ENCODE measurements at places on chromosomes 12 and 14.
A peak's percentile ranks its signal among the peaks of the same experiment; 100 is the strongest.

- DNase-seq = no peak
These were observed 26.9 kb downstream of the NRXN3 start for GRCh38 chr14:78197051-78197450.

GRCh38 chr14:79167957-79168356 lies 997.8 kb downstream of the NRXN3 start:
- no peak for DNase-seq

GRCh38 chr12:27330846-27331245 lies 1.8 kb upstream of the BMAL2 start:
- no peak for DNase-seq

DNA sequence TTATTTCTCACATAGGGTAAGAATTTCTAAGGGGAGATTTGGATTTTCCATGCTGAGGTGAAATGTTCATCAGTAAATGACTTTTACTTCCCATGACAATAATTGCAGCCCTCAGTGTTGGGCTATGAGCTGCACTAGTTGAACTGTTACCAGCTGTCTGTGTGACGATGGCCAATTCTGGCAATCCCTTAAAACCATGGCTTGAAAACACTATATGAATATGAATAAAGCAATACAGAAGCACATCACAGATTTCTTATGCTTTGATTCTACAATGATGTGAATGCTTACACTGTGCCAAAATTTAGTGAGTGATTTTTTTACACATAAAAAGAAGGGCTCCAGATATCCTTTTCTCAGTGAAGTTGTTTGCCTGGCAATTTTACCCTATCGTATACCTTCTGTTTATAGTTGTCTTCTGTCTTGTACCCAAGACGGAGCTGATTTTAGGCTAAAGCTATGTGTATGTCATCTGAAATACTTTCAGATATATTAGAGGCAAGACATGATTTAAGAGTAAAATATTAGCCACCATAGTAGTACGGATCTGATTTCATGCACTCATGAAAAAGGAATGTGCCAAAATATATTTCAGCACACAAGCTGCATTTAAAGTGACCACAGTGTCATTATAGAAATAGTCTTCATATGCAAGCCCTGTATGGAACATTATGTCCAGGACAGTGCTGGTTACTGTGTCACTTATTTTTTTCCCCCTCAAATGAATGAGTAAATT lies 52.0 kb downstream of the SLC38A4 start:
- no peak for DNase-seq

GRCh38 chr12:10098791-10099190 lies at the start of gene CLEC1A:
CLEC1A (minus strand) TSS chr12:10098985; CDS start chr12:10098922, 63 bp downstream.
- DNase-seq = no peak

DNA sequence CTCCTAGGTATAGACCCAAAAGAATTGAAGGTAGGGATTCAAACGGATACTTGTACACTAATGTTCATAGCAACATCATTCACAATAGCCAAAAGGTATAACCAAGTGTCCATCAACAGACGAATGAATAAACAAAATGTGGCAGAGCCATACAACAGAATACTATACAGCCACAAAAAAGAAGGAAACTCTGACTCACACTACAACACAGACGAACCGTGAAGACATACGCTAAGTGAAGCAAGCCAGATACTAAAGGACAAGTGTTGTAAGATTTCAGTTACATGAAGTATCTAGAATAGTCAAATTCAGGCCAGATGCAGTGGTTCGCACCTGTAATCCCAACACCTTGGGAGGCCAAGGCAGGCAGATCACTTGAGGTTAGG lies 19.1 kb downstream of the CAMKK2 start:
- no peak for DNase-seq

DNA sequence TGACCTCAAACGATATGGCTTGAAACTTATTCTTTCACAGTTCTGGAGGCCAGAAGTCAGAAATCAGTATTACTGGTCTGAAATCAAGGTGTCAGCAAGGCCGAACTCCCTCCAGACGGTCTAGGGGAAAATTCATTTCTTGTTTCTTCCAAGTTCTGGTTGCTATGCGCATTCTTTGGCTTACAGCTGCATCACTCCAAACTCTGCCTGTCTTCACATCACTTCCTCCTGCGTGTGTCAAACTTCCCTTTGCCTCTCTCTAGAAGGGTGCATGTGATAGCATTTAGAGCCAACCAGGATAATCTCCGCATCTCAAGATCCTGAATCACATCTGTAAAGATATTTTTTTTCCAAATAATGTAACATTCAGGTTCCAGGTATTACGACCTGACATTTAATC lies 62.8 kb downstream of the DENND5B start:
- no peak for DNase-seq

DNA sequence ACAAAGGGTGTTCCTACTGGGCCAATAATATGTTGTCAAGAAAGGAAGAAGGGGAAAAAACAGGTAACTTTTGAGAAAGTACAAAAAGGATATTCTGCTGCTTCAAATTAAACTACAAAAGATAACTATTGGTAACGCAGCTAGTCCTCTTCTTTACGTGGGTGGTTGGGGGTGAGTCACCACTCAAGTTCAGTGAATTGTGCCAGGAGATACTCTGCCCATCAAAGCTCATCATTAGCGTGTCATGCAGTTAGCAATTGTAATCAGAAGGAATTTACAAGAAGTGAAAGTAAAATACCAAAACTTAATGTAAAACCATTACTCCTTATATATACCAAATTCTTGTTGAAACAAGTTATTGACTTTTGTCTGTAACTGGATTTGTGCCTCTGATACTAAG lies 342.0 kb downstream of the NPAS3 start:
- DNase-seq = no peak

- peak; percentile 61 for DNase-seq
These were observed 22.6 kb downstream of the OR10G3 start for GRCh38 chr14:21557084-21557901.

DNA sequence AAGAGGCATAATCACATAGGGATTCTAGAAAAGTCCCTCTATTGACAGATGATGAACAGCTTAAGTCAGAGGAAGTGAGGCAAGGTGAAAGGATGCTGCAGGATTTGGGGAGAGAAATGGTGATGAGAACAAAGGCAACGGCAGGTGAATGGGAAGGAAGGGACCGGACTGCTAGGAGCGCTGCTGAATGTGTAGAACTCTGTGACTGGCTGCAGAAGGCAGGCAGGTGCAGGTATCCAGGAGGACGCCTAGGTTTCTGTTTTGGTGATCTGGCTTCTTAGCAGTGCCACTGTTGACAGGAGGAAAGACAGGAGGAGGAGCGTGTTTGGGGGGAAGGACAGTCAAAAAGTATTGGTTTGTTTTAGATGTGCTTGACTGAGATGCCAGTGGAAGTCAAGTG lies 58.4 kb upstream of the TTC7B start:
- DNase-seq = no peak

DNA sequence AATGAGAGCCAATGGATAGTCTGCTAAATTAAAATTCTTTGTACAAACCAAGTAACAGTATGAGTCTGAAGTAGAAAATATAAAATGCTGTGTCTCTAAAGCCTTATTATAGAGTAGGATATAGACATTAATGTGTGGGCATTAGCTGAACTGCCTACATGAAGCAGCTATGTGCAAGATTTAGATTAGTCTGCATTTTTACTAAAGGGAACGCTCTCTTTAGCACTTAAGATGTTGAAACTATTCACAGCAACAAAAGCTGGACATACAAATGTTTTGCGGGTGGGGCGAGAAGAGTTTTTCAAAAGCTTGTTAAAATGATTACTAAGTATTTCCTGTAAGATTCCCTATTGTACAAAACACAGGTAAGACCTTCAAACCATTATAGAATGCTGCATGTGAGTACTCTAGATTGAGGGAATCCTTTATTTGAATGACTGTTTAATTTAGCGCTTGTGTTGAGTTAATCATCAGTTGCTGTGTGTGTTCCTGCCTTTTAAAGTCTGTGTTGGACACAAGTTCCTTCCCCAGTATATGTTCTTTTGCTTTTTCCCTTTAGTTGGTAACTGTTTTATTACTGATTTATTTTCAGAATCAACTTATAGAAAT lies 87.1 kb downstream of the RAD52 start:
- no peak for DNase-seq

DNA sequence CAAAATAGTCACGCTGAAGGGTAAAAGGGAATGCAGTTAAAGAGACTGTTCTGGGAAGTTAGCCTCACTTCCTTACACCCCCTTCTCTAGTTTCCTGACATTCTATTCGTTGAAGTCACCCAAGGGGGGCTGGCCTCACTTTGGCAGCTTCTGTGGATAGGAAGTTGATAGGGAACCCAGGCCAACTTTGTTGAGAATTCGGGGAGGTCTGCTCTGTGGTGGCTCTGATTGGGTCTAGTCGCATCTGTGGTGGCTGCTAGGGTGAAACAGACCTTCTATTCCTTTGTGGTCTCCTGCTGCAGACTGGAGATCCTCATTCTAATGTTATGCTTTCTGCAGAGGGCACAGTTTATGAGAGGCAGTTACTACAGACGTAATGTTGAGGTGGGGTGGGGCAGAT lies 28.8 kb upstream of the GZMB start:
- DNase-seq = peak; percentile 51

DNA sequence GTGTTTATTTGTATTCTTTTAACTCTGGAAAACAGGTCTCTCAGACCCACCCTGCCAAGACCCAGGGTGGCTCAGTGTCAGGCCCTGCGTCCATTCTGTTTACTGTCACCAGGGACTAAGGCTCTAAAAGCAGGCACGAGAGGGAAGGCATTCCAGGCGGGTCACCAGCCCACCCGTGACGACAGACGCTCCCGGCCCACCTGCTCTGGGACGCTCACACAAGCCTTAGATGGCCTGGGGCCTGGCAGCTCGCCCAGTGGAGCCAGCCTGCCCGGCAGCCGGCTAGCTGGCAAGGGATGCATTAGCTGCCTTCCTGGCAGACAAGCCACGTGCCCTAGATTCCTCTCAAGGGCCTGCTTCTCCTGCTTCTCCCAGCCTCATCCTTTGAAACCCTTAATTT lies 9.2 kb upstream of the NUAK1 start:
- DNase-seq = no peak

- DNase-seq = no peak
These were observed 28.5 kb downstream of the CPM start for GRCh38 chr12:68904351-68904962.

DNA sequence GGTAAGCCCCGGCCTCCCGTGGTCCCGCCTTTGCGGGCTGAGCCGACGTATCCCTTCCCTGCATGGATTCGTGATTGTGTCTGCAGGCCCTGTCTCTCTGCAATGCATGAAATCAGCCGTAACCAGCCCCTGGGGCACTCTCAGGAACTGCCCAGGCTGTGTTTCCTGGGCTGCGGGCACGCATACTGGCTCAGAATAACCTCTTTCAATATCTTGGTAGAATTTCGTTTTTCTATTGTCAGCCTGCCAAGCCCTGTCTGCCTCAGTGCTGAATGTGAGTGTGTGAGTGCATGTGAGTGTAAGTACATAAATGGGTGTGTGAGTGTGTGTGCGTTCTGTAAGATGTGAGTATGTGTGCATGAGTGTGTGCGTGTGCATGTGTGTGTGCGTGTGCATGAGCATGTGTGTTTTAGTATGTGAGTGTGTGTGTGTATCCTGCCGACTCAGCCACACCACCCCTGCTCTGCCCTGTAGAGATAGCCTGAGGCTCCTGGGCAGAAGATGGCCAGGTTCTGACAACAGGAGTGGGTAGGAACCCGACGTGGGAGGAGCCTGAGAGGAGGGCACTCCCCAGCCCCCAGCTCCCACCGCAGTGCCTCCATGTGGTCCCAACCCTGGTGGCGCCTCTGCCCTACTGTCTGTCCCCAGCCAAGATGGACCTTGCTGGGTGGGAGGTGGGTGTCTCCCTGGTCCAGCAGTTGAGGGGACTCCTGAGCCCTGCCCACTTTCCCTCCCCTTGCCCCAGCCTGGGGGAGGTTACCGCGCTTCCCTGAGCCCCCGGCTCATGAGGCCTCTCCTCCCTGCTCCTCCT lies 268.8 kb downstream of the ADGRD1 start:
- DNase-seq = no peak

GRCh38 chr14:62066304-62066703 lies 304.1 kb downstream of the SNAPC1 start:
- no peak for DNase-seq

- DNase-seq = no peak
These were observed 26.6 kb downstream of the JKAMP start for GRCh38 chr14:59510966-59511365.

GRCh38 chr14:37579274-37579673 lies 15.8 kb downstream of the FOXA1 start:
- DNase-seq = no peak

DNA sequence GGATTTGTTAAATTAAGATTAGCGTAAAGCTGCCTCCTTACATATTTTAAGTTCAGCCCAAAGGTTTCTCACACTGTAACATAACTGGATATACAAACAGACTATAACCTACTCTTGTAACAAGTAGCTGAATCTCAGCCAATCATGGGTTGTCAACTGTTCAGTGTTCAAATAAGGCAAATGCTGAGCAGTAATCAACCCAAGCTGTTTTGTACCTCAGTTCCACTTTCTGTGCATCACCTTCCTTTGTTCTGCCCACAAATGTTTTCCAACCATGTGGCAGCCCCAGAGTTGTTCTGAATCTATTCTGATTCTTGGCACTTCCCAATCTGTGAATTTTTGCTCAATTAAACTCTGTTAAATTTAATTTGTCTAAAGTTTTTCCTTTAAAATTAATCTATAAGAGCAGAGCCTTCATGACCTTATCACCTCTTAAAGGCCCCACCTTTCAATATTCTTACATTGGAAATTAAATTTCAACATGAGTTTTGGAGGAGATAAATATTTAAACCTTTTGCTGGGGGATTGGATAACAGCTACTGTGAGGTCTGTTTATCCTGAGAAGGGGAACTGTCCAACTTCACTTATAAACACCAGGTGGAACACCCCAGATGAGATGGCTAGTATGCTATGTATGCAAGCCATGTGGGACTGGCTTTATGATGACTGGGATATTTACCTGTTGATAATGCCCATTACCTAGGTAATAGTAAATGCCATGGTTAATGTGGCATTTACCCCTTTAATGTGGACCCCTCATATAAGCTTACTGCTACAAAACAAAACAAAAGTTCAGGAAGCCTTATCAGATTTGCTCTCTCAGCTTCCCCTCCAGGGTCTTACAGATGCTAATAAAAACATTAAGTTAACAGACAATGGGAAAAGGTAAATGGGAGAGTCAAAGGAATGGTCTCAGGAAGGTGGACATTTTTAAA lies 42.2 kb upstream of the ARID2 start:
- no peak for DNase-seq

DNA sequence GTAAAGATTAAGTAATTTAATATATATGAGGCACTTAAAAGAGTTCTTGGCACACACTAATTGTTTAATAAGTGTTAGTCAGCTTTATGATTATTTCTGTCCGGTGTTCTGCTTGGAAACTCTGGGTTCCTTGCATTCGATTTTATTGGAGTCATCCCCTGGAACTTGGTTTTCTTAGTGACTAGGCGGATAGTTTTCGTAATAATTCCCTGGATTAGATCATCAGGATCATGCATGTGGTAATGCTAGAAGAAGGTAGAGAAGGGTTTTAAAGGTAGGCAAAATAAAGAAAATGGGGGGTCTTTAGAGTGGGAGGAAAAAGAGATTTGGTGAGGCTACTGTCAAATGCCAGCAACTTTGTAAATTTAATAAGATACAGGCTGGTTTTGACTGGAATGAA lies 88.4 kb downstream of the MYF5 start:
- DNase-seq = no peak

GRCh38 chr12:110885152-110885840 lies 35.1 kb downstream of the MYL2 start:
- DNase-seq = no peak
